Osteocyte (in vitro differentiated cells): ENCODE measurements at places on chromosomes 13 and 19.

GRCh38 chr13:63954683-63955082 lies 2539.0 kb upstream of the PCDH20 start:
- no peak for DNase-seq

- DNase-seq: no peak
These were observed 7.2 kb upstream of the BCL3 start for GRCh38 chr19:44741258-44741731.

DNA sequence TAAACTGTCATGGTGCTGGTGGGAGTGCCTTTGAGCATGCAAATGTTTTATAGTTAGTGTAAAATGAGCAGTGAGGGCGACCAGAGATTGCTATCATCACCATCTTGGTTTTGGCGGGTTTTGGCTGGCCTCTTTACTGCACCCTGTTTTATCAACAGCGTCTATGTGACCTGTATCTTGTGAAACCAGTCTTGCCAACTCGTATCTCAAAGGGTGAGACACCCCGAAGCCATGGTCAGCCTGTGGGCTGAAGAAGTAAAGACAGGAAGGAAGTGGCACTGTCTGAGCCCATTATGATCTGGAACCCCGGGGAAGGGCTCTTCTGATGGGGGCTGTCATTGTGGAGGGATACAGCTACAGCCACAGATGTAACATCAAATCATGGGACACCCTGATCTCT lies 81.5 kb upstream of the FAM216B start:
- DNase-seq: no peak

GRCh38 chr13:30916991-30917390 lies 10.9 kb downstream of the MEDAG start:
- no peak for DNase-seq

DNA sequence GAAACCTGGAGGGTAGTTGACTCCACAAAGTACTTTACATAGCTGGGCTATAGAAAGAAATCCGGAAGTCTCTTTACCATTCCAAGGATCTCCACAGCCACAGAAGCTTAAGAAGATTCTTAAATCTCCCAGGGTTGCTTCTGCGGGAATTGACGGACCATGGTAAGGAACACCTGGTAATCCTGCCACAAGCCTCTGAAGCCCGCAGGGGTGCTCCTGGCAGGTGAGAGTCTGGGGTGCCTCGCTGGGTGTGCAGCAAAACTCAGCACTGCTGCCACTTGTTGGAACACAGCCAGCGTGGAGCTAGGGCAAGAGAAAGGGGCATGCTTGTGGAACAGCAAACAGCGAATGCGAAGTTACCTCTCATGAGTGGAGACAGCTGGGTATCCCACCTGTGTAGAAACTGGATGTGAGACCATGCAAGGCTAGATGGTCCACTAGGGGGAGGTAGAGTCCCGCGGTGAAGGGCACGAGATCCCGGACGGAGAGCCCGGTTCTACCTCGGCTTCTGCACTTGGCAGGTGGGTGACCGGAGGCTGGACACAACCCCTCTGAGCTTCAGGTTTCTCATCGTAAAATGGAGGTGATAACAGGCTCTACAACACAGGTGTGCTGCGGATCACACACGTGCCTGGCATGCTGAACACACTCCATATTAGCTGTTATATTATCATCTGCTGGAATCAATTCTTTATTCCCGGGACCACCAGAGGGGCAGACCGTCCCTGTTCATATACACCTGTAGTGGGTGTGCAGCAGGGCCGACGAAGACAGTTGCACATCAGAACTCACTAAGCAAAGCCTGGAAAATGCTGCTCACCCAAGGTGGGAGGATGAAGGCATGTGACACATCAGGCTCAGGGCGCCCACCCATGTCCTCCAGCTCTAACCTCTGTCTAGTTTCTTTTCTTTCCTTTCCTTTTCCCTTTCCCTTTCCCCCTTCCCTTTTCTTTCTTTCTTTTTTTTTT lies 24.1 kb upstream of the UBAC2 start:
- peak; percentile 88 for DNase-seq

DNA sequence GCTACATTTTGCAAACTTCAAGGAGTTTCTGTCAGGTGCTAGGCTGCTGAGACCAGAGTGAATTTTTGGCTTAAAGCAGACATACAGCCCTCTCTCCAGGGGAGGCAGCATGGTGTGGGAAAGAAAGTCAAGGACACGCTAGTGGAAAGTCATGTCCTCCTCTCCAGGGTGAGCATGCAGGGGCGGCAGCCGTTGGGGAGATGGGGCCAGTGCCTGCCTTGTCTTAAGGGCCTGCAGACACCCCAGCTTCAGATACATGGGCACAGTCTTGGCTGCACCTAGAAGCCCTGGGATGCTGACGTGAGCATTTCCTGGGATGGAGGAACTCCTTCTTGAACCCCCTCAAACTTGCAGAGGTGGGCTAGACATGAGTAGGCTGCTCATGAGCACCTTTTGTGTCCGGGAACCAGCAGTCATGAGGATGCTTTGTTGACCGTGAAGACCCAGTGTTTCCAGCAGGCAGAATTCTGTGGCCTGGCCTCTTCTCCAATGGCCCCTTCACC lies 43.3 kb upstream of the PEPD start:
- no peak for DNase-seq
